ENCODE measurements at places on chromosomes 2 and 18.

GRCh38 chr2:128776461-128777195 is 458.0 kb upstream of the HS6ST1 start:
- no peak for DNase-seq

DNA sequence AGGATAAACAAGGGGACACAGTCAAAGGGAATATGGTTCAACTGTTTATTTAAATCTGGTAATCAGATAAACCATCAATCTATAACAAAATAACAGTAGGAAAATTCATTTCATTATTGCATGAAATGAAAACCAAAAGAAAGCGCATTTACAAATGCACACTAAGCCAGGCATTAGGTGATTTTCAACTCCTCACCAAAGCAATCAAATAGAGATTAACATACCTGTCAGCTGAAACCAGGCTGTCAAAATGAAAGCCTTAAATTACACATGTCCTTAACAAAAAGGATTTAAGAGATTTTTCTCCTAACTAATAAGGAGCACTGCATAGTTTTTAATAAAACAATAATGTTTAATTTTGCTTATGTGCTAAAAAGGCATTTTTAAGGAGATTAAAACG is 23.0 kb downstream of the STK39 start:
- DNase-seq = no peak

- DNase-seq = no peak
Observed at GRCh38 chr18:12278215-12278671, 24.1 kb downstream of the CIDEA start.

GRCh38 chr2:122682356-122682755 is 926.9 kb downstream of the TSN start:
- DNase-seq = no peak

GRCh38 chr18:46909497-46909896 is 7.8 kb downstream of the PIAS2 start:
- DNase-seq = no peak

- no peak for DNase-seq
Observed at GRCh38 chr2:107376909-107377308, 449.8 kb upstream of the RGPD4 start.

Measured in stimulated activated CD8-positive, alpha-beta memory T cell treated with anti-CD3 and anti-CD28 coated beads, Interleukin-4, amount 100 ng/mL, for 1 hour (primary cell).